Fibroblast of skin of right quadriceps (primary cell): ENCODE measurements at places on chromosomes 7 and 10.

GRCh38 chr10:3225561-3225960, 53.0 kb upstream of the PITRM1 start:
- peak; percentile 93 for DNase-seq

GRCh38 chr10:7405637-7406036, 5.2 kb downstream of the SFMBT2 start:
- no peak for DNase-seq

- DNase-seq: no peak
Measured at GRCh38 chr7:78939669-78940068, 513.8 kb downstream of the MAGI2 start.

DNA sequence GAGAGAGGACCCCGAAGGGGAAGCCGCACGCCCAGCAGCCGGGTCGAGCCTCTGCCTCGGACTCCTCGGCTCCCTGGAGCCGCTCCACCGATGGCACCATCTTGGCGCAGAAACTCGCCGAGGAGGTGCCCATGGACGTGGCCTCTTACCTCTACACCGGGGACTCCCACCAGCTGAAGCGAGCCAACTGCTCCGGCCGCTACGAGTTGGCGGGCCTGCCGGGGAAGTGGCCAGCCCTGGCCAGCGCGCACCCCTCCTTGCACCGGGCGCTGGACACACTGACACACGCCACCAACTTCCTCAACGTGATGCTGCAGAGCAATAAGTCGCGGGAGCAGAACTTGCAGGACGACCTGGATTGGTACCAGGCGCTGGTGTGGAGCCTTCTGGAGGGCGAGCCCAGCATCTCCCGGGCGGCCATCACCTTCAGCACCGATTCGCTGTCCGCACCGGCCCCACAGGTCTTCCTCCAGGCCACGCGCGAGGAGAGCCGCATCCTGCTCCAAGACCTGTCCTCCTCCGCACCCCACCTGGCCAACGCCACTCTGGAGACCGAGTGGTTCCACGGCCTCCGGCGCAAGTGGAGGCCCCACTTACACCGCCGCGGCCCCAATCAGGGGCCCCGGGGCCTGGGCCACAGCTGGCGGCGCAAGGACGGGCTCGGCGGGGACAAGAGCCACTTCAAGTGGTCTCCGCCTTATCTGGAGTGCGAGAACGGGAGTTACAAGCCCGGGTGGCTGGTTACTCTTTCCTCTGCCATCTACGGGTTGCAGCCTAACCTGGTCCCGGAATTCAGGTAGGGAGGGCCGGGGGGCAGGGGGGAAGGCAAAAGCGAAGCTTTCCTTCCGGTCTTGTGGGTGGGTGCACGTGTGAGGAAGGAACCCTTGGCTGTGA, 973 bp downstream of the GPR158 start:
- DNase-seq: no peak
